Retinal pigment epithelial cell (primary cell): ENCODE measurements at places on chromosomes 11 and 22.

DNA sequence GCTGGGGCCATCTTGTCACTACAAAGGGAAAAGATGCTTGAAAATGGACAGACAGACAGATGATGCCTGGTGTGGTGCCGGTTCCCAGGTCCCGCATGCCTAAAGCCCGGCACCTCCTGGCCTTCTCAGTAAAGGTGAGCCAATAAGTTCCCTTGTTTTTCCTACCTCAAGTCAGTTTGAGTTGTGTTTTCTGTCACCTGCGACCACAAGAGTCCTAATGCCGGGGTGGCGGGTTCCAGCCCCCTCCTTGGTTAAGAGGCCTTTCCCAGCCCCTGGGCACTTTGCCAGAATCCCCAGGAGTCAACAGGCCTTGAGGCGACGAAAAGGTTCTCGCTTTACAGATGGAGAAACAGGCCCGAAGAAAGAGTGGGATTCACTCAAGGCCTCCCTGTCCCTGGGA is 9.0 kb downstream of the FGF19 start:
- no peak for DNase-seq

DNA sequence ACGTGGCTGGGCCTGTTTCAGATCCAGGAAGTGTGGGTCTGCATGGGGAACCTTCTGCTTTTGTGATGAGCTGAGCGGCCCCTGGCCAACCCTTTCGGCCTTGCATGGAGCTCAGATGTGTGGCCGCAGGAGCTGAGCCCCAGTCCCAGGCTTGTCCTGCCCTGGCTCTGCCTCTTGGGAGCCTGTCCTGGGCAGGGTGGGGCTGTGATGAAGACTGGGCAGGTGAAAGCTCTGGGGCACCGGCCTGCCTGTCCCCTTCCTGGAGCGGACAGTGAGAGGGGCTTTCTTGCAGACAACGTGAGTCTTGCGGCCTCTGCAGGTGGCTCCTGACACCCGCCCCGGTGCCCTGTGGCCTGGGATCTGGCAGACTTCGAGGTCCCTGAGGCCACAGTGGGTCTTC is 1296.6 kb downstream of the BRD1 start:
- DNase-seq, result no peak

DNA sequence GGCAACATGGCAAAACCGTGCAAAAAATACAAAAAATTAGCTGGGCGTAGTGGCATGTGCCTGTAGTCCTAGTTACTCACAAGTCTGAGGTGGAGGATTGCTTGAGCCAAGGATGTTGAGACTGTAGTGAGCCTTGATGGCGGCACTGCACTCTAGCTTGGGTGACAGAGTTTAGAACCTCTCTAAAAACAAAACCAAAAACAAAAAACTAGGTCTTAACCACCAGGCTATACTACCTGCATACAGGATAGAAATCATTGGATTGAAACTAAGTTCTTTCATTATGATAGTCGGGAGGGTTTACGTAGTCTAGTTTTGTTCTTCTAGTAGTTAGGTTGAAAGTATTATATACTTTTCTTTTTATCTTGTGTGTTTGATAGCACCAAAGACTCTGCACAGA is 5.8 kb downstream of the RNF214 start:
- no peak for DNase-seq

GRCh38 chr22:19728836-19729235 is 5.5 kb downstream of the GP1BB start:
- DNase-seq, result no peak

- DNase-seq, result no peak
Observed at GRCh38 chr22:32574411-32574810, 99.8 kb downstream of the FBXO7 start.

DNA sequence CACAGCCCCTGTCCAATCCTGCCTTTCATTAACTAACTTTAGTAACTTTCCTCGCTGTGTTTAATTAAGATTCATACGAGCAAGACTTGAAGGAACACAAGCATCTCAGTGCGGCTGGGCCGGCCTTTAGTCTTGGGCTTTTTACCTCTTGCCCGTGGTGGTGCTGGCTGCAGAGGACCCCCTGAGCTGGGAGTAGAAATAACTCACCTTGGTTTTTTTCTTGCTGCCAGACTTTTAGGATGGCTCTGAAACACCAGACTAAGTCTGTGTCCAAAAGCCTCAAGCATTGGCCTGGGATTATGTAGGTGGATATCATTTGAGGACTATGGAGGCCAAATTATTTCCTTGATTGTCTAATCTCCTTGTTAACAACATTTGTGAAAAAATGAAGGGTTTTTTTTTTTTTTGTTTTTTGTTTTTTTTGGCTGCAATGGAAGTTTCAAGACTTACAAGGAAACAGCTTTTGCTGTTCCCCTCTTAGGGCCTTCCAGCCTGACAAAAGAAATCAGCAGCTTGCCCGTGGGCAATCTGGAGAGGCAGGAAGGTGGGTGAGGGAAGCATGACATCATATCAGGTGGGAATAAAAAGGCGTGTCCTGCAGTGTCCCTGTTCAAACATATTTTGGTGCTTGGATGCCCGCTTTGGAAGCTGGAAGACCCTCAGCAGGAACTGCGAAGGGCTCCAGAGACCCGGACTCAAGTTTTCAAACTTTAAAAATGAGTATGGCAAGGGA is 44.0 kb downstream of the SMIM38 start:
- no peak for DNase-seq
